ENCODE measurements at places on chromosomes 12 and 14.

GRCh38 chr12:54300225-54300731, 537 bp downstream of the NFE2 start:
- DNase-seq = no peak

DNA sequence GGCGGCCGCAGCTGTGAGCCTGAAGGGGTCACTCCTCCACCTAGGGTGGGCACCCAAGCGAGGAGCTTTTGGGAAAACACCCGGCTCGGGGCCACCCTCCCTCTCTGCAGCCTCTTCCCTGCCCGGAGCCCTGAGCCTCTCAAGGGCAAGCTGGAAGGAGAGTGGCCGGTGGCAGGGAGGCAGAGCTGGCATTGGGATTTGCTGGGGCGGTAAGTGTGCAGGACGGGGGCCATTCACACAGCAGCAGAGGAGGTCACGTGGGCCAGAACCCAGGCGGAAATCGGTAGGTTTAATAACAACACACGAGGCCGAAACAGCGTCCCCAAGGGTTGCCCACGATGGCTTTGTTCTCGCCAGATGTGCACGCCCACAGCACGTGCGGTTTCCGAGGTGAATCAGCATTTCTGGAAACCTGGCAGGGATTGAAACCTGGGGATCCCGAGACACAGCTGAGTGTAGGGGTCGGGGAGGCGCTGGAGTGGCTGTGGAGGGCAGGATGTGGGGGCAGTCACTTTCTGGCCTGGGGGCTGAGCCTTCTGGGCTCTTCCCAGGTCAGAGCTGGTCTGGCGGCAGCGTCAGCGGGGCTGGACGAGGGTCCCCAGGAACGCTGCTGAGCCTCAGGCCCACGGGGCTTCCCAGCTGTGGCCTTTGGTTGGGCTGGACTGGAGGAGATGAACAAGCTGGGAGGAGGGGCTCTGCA, 23.5 kb downstream of the NOC4L start:
- DNase-seq = no peak

GRCh38 chr14:50044042-50044651, 72.2 kb downstream of the VCPKMT start:
- DNase-seq = no peak

DNA sequence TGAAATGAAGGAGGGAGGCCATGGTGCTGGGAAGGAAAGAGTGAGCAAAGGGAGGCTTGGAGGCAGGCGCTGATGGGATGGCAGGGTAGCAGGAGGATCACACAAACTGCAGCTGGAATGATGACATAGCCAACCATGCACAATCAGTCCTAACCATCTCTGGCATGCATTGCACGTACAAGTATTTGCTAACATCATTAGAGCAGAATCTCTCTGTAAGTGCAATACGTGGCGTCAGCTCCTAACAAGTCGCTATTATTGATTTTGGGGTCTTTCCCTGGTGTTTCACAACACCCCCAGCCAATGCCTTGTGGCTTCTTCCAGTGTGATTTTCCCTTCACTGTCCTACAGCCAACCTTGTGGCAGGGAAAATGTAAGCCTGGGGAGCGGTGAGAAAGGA, 18.5 kb downstream of the BDKRB1 start:
- no peak for DNase-seq

GRCh38 chr12:120175062-120175461, 19.5 kb downstream of the GCN1 start:
- DNase-seq = no peak

DNA sequence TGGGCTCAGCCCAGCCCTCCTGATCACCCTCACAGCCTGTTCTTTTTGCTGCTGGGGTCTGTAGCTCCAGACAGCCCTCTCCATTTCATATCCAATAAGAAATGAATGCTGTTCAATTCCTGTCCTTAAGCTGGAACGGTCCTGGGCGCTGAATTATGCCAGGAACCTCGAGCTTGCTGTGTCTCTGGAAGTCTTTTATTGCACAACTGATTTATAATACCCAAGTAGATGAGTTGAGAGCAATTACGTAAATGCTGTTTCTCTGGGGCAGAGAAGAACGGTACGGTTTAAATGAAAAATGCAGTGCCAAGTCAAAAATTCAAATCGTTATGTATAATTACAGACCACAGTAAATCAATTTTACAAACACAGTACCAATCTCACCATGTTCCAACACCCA, 161.0 kb downstream of the SAMD4A start:
- no peak for DNase-seq

DNA sequence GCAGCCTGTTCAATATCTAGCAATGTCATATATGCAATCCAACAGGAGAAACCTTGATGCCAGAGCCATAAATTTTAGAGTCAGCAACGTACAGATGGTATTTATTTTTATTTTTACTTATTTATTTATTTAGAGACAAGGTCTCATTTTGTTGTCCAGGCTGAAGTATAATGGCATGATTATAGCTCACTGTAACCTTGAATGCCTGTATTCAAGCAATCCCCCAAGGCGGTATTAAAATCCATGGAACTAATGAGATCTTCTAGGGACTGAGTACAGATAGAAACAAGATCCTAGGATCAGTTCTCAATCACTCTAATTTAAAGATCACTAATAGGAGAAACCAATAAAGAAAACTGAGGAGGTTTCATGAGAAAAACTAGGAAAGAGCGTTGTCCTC, 89.3 kb downstream of the SLCO1B1 start:
- no peak for DNase-seq

DNA sequence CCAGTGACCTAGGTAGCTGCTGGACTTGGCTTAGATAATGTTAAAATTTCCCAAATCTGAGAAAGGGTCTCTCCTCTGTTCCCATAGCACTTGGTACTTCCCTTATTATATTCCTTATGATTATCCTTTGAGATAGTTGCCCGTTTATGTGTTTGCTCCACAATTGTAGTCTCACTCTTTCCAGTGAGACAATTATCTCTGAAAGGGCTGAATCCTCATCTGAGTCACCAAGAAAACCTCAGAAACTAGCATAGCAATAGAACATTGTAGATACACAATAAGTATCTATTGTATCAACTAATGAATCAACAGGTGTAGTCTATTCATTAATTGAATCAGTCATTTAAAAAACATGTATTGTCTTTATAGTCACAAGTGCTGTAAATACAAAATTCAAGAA, 119.1 kb upstream of the FAR2 start:
- DNase-seq = no peak

Measured in naive thymus-derived CD8-positive, alpha-beta T cell (primary cell).